ENCODE measurements at places on chromosomes 3 and 15.
A peak's percentile ranks its signal among the peaks of the same experiment; 100 is the strongest.

DNA sequence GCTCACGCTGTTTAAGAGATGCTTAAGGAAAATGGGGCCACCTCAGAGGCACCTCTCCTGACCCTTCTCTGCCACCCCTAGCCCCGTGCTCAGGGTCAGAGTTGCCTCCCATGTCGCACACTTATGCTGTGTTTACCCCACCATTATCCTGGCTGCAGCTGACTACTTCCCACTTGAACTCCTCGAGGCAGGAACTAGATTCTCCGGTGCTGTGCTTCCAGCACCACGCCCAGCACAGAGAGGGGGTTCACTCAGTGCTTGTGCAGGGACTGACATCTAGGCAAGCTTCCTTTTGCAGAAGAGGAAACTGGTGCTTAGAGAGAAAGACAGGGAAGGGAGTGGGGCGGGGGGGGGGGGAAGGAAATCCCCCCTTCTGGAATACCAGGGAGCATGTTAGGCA, 340.1 kb downstream of the RORA start:
- DNase-seq: no peak

DNA sequence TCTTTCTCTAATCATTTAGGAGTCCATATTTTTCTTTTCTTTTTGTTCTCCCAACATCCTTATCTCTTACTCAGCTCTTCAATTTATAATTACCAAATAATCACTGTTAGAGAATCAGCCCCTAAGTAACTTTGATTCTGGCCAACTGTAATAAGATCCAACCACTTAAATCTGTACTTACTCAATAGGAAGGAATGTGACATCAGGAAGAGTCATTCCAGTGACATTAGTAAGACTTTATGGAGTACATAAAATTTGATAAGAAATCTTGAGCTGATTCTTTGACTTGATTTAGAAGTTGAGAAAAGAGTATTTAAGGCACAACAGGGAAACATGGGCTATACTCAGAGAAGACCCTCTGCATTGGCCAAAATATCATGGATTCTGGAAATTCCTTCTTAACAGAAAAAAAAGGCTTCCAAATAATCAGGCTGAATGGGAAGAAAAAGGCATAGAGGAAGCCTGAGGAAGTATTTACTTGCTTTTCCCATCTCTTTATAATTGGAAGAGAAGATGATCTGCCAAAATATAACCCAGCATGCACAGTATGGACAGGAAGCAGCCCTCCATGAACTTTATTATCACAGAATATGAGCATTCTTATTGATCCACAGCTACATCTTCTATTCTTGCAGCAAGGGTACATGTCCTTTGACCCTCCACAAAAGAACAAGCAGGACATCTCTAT, 289.7 kb upstream of the TPRG1 start:
- DNase-seq: peak; percentile 15

- no peak for DNase-seq
Measured at GRCh38 chr3:45548681-45549075, 45.9 kb upstream of the LIMD1 start.

GRCh38 chr15:50563756-50564155, 17.3 kb upstream of the USP50 start:
- no peak for DNase-seq

DNA sequence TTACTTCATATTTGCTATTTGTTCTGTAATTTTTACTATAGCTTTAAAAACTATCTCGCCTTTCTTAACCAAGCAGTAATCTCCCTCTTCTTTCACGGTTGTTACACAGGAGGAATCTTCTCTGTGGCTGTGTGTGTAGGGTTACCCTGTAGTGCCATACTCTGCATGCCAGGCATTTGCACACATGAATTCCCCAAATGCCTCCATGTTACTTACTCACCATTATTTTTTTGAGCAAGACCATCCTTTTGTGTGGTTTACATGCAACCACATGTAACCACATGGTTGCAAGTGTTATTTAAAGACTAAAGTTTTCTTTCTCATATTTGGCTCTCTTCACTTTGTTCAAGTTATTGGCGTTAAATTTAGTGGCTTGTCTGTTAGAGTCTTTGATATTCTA, 45.5 kb downstream of the HPS3 start:
- no peak for DNase-seq

- no peak for DNase-seq
Measured at GRCh38 chr3:154862265-154862664, 217.9 kb upstream of the MME start.

- no peak for DNase-seq
Measured at GRCh38 chr3:9384141-9384828, 13.1 kb upstream of the SETD5 start.

GRCh38 chr3:44887101-44887500, 12.7 kb downstream of the TGM4 start:
- no peak for DNase-seq

GRCh38 chr15:83850015-83850414, 196.1 kb downstream of the ADAMTSL3 start:
- DNase-seq: peak; percentile 36

Measured in HT-29 (cell line).